ENCODE measurements at places on chromosomes 7 and 10.

- no peak for DNase-seq
Measured at GRCh38 chr10:58575491-58575890, 62.8 kb downstream of the BICC1 start.

GRCh38 chr10:31914370-31914769, 14.3 kb downstream of the ARHGAP12 start:
- DNase-seq = no peak

DNA sequence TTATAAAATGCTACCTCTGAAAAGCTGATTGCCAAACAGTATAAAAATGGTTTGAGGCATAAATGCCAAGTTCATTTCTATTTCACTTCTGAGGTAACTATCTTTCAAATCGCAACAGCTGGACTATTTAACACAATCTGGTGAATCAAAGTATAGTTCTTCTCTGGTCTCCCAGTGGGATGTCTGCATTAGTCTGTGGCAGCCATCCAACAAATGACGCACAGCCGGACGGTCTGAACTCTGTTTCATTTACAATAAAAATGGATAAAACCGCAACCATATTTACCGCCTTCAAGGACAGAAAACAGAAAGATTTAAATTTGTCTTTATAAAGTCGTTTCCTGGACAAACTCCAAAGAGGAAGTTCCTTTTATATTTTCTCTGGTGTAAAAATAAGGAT, 41.9 kb downstream of the ENO4 start:
- no peak for DNase-seq

- no peak for DNase-seq
Measured at GRCh38 chr7:137985253-137985896, 16.5 kb downstream of the CREB3L2 start.

GRCh38 chr10:58435297-58435985, 50.2 kb downstream of the TFAM start:
- peak; percentile 41 for DNase-seq

- DNase-seq = peak; percentile 66
Measured at GRCh38 chr7:129635300-129636029, 23.9 kb downstream of the NRF1 start.

- no peak for DNase-seq
Measured at GRCh38 chr10:72550239-72550638, 75.6 kb downstream of the MICU1 start.

GRCh38 chr7:36360244-36360643, 29.4 kb upstream of the ANLN start:
- no peak for DNase-seq

- no peak for DNase-seq
Measured at GRCh38 chr7:42373285-42373684, 136.3 kb upstream of the GLI3 start.

- no peak for DNase-seq
Measured at GRCh38 chr7:103541026-103541425, 95.0 kb upstream of the SLC26A5 start.

GRCh38 chr7:32316839-32317238, 173.3 kb downstream of the LSM5 start:
- no peak for DNase-seq

- no peak for DNase-seq
Measured at GRCh38 chr7:66150471-66150870, 35.8 kb downstream of the CRCP start.

DNA sequence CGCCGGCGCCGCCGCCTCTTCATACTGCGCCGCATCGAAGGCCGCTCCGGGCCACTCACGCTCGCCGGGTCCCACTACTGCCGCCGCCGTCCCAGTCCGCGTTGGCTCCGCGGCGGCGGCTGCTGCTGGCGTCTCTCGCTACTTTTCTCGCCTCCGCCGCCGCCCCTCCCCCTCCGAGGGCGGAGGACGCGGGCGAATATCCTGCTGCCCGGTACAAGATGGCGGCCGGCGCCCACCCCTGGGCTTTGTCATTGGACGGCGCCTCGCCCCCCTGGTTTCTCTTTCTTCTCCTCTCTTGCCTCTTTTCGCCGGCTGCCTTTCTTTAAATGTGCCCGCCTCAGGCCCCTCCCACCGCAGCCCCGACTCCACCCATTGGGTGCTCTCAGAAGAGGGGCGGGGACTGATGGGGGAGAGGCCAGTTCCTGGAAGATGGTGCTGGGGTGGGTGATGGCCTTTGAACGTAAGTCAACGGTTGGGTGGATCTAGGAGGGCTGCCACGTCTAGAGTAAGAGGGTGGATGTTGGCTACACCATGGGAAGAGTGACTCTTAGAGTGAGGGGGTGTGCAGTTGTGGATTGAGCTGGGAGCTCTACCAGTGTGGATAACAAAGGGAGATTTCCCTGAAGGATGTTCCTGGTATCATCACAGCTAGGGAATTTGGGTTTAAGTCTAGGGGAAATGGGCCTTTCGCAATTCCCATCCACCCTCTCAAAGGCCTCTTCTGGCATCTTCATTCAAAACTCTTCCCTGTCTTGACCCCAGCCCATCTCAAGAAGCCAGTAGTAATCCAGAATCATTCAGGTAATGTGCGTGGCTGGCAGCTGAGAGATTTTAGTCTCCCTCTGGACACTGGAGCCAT, at the start of gene CCDC71L:
Gene CCDC71L (minus strand): TSS at position 297 of the 859 bp plus-strand sequence. CDS start 262 bp downstream, at position 35.
- DNase-seq = peak; percentile 94

GRCh38 chr7:99624484-99624883, 7.7 kb downstream of the ZSCAN25 start:
- DNase-seq = peak; percentile 80

GRCh38 chr7:123769371-123769770, 20.6 kb upstream of the WASL start:
- DNase-seq = no peak

- DNase-seq = peak; percentile 87
Measured at GRCh38 chr10:132446661-132447445, 49.9 kb downstream of the PWWP2B start.

- DNase-seq = no peak
Measured at GRCh38 chr7:2853147-2853546, 9.0 kb upstream of the GNA12 start.

GRCh38 chr7:70313687-70314086, 715.4 kb downstream of the AUTS2 start:
- no peak for DNase-seq

DNA sequence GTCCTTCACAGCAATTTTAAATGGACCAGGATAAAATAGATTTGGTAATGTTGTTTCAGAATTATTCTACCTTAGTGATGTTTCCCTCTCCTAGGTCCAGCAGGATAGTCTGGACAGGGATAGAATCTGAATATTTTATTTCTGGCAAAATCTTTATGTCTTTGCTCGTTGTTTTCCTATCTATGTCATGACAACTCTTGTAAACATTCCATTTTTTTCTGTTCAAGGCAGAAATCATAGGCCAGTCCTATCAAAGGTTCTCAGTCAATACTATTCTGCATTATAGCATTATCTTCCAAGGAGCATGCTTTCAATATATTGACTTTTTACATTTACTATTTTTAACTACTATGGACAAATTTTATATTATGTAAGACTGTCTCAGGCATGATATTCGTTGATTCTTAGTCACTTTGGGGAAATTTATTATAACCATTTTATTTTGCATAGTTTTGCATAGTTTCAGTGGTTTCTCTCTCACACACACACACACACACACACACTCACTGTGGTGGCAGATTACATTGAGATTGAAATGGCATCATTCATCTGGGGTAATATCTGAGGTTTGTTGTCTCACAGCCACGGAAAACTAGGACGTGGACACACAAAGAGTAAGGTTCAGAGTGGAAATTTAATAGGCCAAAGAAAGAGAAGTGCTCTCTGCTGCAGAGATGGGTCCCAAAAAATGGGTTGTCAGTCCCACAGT, 17.2 kb downstream of the TAS2R60 start:
- no peak for DNase-seq

DNA sequence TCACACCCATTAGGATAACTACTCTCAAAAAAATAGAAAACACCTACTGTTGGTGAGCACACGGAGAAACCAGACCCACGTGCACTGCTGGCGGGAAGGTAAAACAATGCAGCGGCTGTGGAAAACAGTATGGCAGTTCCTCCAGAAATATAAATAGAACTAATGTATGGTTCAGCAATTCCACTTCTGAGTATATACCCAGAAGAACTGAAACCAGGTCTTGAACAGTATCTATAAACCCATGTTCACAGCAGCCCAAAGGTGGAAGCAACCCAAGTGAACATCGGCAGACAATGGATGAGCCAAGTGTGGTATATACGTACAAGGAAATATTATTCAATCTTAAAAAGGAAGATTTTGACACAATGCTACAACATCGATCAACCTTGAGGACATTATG, 164.7 kb downstream of the ZMYND11 start:
- no peak for DNase-seq

DNA sequence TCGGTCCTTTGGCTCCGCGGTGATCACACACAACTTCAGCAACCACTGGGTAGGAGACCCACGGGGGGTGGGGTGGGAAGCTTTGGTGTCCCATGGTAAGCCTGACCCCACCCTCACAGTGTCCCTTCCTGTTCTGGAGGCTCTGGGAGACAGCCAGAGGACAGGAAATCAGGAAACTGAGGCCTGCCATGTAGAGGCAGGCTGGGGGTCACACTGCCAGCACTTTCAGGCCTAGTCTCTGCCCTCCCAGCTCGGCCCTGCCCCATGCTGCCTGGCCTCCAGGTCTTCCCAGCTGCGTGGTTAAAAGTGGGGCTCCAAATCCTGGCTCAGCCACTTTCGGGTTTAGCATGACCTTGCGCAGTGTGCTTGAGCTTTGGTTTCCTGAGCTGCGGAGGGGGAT, 10.9 kb downstream of the AQP1 start:
- DNase-seq = no peak

DNA sequence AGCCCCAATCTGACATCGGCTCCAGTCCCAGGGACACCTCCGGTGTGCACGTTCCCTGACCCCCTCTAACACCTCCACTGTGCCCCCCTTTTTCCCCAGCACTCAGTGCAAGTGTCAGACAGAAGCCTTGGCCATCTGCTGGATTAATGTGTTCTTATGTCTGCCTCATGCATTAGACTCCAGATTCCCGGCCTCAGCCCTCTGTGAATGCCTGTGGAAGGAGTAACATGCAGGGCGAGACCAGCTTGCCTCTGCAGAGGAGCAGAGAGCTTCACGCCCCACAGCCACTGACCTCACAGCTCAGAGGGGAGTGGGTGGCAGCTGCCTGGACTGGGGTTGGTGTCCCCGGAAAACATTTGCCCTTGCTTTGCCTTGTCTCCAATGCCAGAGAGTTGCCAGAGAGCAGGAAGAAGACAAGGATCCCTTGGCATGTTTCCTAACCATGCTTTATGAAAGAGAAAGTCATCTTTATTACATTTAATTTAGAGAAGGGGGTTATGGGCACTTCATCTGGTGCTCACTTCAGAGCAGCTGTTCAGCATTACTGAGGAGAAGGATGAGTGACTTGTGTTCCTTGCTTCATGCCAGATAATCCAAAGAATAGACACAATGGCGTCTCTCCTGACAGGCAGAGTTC, 91.6 kb upstream of the CXCL12 start:
- DNase-seq = no peak

- DNase-seq = no peak
Measured at GRCh38 chr7:93051660-93052059, 66.1 kb downstream of the SAMD9 start.

- DNase-seq = no peak
Measured at GRCh38 chr7:106183952-106184351, 71.8 kb upstream of the SYPL1 start.

GRCh38 chr7:108384716-108385483, 71.3 kb downstream of the NRCAM start:
- DNase-seq = no peak

- no peak for DNase-seq
Measured at GRCh38 chr10:77974396-77975074, 48.0 kb upstream of the DLG5 start.

DNA sequence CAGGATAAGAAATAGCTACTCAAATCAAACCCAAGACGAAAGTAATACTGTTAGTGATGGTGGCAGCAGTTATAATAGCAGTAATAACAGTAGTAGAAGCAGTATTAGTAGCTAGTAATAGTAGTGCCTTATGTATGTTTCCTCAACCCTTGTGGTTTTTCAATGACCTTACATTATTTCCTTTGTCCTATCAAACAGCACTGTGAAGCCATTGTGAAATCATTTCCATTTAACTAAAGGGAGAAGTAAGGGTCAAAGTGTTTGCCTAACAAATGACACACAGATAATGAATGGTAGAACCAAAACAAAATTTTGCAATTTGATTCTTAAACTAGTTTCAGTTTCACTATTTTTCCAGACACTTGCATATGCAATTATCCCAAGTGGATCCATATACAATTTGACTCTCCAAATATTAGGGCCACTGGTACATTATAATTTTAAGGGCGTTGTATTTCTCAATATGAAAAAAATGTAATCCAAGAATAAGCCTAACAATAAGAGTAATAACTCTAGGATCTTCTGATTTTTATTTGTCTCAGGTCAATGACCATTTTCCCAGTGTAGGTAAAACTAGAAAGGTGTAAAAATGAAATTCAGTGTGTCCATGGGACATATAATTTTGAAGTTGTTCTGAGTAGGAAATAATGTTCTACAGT, 33.7 kb upstream of the TMEM26 start:
- no peak for DNase-seq

GRCh38 chr10:12507165-12507850, 158.0 kb downstream of the CAMK1D start:
- DNase-seq = no peak

- DNase-seq = no peak
Measured at GRCh38 chr10:42950606-42951485, 126.0 kb upstream of the RET start.

DNA sequence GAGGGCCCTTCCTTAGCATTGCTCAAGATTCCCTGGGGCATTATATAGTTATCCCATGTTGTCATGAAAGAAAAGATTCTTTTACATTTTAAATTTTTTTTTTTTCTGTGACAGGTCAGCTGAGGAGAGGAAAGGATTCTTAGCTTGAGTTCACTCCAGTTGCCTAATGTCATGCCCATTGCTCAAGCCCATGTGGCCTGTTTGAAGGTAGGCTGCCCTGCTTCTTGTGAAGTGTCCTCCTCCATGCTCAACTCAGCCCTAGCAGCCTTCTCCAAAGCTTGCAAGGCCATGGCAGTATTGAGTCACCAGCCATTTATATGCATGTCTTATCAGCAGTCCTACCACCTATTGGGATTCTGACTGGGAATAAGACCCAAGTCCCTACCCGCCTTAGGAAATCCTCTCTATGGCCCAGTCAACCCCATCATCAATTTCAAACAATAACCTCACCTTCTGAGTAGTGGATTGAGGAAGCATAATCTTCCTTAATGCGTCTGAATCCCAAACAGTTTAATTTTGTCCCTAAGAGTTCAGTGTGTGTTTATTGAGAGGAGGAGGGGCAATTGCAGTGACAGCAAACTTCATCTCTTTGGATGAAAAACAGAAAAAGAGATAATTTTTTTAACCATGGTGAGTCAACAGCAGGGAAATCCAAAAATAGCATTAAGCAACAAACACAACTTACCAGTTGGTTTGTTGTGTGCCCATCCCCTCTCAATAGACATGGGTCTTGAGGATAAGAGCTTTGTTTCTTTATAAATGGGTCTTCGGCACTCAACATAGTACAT, 38.6 kb upstream of the WASL start:
- DNase-seq = no peak

All from stimulated activated CD4-positive, alpha-beta T cell treated with anti-CD3 and anti-CD28 coated beads, Interleukin-1b, Interleukin-23, amount 100 ng/mL, for 48 hours (primary cell).